ENCODE measurements at places on chromosomes 12 and 14.

- no peak for DNase-seq
Measured at GRCh38 chr12:4215229-4216186, 58.1 kb upstream of the CCND2 start.

GRCh38 chr12:10365696-10366405 is 24.0 kb downstream of the KLRK1 start:
- peak; percentile 4 for DNase-seq

DNA sequence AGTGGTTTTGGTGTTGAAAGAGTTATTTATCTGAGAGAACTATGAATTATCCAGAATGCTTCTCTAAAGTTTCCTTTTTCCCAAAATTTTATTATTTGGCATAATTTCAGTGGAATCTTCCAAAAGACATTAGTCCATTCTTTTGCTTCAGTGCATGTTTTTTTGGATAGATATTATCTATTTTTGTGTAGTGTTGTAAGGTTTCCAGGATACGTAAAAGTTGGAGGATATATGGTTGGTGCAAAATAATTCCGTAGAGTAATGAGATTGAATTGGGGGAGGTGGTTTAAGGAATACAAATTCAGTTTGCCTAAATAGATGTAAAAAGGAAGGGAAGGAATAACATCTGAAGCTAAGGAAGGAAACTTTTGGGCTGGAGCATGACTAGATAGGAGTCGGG is 186.6 kb downstream of the RGS6 start:
- DNase-seq, result no peak

DNA sequence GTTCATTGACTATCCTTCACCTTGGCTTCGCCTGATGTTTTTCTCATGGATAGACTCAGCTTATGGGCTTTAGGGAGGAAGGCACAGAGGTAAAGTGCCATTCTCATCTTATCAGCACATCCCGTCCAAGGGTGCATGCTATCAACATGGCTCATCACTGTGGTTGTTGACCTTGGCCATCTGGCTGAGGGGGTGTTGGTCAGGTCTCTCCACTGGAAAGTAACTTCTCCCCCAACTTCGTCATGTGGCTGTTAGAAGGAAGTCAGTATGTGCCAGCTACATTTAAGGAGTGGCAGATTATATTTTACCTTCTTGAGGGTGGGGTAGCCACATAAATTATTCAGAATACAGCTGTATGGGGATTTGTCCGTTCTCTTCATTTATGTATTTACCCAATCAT is 68.9 kb downstream of the EML1 start:
- DNase-seq, result no peak

GRCh38 chr12:122835750-122836026 is 431 bp downstream of the HIP1R start:
- DNase-seq, result peak; percentile 26

- DNase-seq, result no peak
Measured at GRCh38 chr12:79617696-79618095, 73.1 kb downstream of the PAWR start.

GRCh38 chr14:29166507-29166906 is 399.9 kb downstream of the FOXG1 start:
- DNase-seq, result no peak

Measured in T-helper 2 cell (primary cell).